Lower lobe of right lung (tissue), 2 donors: ENCODE measurements at places on chromosomes 2 and 18. TPM values are rescaled to one million over a fixed set of nuclear protein-coding genes. Genes with fewer than 3 reads are reported as not detected.

CTNNA2 gene
- total RNA-seq: not detected

DPP4 gene
- 24.5 TPM for total RNA-seq

MYCN gene
- 0.68 TPM for total RNA-seq

PAX8 gene
- 1.2 TPM for total RNA-seq

POU3F3 gene
- not detected for total RNA-seq

CPLX4 gene
- total RNA-seq: not detected

MBD2 gene
- 102 TPM for total RNA-seq

CDK15 gene
- total RNA-seq: 4.5 TPM

SP110 gene
- total RNA-seq: 68.1 TPM

RETSAT gene
- total RNA-seq: 55.5 TPM

SGO2 gene
- 2.8 TPM for total RNA-seq

DUSP2 gene
- total RNA-seq: 5.5 TPM

RAX gene
- not detected for total RNA-seq

ZNF638 gene
- 115 TPM for total RNA-seq

SALL3 gene
- total RNA-seq: not detected

DTNA gene
- total RNA-seq: 21.0 TPM

SUPT7L gene
- 29.6 TPM for total RNA-seq

SKOR2 gene
- total RNA-seq: not detected

AGXT gene
- not detected for total RNA-seq

RFX8 gene
- total RNA-seq: not detected

TEX44 gene
- total RNA-seq: not detected

ITGA4 gene
- total RNA-seq: 24.0 TPM

HRH4 gene
- total RNA-seq: 2.0 TPM

TUBB8B gene
- total RNA-seq: 0.47 TPM

SLC38A11 gene
- total RNA-seq: 0.44 TPM

ITM2C gene
- 27.6 TPM for total RNA-seq

DNAJC5G gene
- total RNA-seq: not detected
